Gastrocnemius medialis (tissue), 4 donors: ENCODE measurements at places on chromosomes 7 and 10. TPM values are rescaled to one million over a fixed set of nuclear protein-coding genes. Genes with fewer than 3 reads are reported as not detected.

DNA sequence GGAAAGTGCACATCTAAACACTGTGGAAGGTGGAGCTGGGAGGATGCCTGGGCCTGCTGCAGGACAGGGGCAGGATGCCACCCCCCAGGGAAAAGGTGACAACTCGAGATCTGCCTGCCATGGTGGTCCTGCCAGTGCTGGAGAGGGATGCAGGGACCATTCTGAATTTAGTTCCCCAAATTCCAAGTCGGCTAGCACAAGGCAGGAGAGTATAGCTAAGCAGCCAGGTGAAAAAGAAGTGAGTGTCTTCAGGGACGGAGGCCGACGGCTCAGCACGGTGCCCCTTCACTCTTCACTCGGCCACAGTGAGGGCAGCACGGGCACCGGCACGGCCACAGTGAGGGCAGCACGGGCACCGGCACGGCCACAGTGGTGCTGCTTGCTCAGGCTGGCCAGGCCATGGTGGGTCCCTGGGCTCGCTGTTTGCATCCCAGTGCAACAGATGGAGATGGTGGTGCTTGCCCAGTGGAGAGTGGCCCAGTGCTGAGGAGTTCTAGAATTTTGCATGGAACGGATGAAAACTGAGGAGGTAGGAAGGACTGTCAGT is 161.3 kb upstream of the SHH start:
- DNase-seq = no peak

- no peak for DNase-seq
Measured at GRCh38 chr7:79529881-79530235, 76.4 kb upstream of the MAGI2 start.

DNA sequence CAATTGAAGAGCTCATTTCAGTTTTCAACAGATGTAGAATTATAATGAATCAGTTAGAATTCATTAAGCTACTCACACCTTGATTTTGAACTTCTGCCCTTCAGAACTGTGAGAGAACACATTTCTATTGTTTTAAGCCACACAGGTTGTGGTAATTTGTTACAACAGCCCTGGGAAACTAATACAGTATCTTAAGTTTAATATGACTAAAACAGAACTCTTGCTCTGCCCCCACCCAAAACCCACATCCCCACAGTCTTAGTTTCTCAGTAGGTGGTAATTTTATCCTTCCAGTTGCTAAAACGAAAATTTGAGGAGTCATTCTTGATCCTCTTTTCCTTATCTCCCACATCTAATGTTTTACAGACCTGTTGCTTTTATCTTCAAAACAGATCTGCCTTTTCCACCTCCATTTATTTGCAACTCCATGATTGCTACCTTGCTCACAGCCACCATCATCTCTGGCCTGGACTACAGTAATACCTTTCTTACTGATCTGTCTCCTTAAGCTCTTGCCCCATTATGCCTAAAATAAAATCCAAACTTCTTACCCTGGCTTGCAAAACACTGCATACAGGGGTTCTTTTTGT is 72.8 kb upstream of the NXPH1 start:
- no peak for DNase-seq

DNA sequence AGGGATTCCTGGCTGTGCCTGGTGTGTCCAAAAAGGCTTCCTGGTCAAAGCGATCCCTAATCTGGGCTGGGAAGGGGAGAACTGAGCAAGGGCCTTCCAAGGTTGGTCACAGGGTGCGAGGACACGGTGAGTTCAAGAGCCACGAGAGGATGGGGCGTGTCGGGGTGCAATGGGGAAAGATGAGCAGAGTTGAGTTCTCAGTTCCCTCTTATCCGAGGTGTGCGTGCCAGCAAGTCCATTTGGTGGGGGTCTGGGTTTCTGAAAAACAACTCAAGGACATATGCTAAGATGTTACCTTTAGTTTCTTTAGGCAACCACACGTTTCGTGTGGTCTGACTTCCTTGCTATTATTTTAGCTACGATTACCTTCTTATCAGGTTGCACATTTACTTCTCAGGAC is 1.3 kb downstream of the ZNF775 start:
- DNase-seq = no peak

GRCh38 chr10:60149003-60149402 is 240.7 kb downstream of the ANK3 start:
- no peak for DNase-seq

GRCh38 chr7:114225784-114226183 is 188.8 kb upstream of the FOXP2 start:
- no peak for DNase-seq

MCU gene
- total RNA-seq = 48.6 TPM

ITPRID1 gene
- total RNA-seq = not detected

ATOH7 gene
- not detected for total RNA-seq

PTN gene
- not detected for total RNA-seq

GIMAP7 gene
- 7.4 TPM for total RNA-seq

MINPP1 gene
- 6.9 TPM for total RNA-seq
